HS-27A (cell line): ENCODE measurements at places on chromosomes 4 and X.

GRCh38 chr4:39335566-39335965 is 30.6 kb downstream of the RFC1 start:
- no peak for DNase-seq

GRCh38 chr4:95204267-95204844 is 344.4 kb downstream of the UNC5C start:
- no peak for DNase-seq

GRCh38 chr4:172995161-172995560 is 173.4 kb upstream of the GALNT7 start:
- DNase-seq, result no peak

GRCh38 chr4:164959896-164960295 is 17.6 kb downstream of the TRIM61 start:
- peak; percentile 87 for DNase-seq

GRCh38 chrX:153867139-153867538 is 18.8 kb downstream of the L1CAM start:
- DNase-seq, result no peak

- no peak for DNase-seq
Observed at GRCh38 chr4:153704522-153704921, 20.4 kb downstream of the TLR2 start.

- no peak for DNase-seq
Observed at GRCh38 chr4:61201961-61202637, 2.0 kb downstream of the ADGRL3 start.

- no peak for DNase-seq
Observed at GRCh38 chr4:155757745-155758265, 1.0 kb upstream of the GUCY1B1 start.

GRCh38 chr4:112923516-112923915 is 125.9 kb upstream of the ANK2 start:
- DNase-seq, result no peak

DNA sequence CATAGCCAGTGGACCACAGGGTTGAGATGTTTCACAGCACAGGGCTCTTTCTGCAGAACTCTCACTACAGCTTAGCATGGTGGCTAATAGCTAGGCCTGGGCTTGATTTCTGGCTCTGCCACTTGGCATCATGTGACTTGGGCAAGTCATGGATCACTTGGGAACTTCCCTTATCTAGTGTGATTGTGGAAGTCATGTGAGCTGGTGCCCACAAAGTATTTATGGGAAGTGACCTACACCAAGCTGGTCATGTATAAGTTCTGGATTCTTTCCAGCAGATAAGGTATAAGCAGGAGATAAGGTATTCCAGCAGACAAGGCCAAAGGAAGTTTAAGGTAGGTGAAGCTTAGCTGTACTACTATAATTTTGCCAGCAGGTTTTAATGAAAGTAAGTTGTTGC is 61.0 kb downstream of the REELD1 start:
- DNase-seq, result no peak

DNA sequence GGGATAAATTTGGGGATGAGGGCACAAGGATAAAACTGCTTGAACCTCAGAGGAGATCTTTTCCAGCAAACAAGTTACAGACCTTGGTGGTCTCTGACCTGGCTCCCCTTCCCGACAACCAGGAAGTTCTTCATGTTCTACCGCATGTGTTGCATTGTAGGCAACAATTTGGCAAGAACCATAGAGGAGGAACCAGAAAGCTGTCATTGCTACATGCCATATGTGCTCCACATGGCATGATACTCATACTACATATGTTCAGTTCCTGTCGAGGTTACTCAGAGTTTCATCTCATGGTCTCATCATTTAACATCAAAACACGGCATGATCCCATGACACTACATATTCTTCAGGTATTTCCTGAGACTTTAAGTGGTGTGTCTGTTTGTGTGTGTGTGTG is 235.9 kb downstream of the OR13H1 start:
- DNase-seq, result no peak

DNA sequence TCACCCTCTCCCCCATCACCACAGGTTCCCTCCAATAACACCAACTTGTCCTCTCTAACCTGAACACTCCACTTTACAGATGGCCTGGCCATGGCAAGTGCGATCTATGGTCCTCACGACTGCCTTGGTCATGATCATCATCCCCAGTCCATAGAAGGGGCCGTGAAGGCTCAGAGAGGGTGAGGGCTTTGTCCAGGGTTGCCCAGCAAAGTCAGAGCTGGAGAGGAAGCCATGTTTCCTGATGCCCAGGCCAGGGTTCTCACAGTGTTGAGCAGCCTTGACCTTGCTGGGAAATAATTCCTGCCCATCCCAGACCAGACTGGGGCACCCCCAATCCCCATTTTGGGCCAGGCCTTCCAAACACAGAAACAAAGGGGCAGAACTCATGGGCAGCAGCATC is 42.9 kb upstream of the MAN2B2 start:
- DNase-seq, result no peak

GRCh38 chr4:100907465-100908454 is 389.9 kb upstream of the EMCN start:
- no peak for DNase-seq

DNA sequence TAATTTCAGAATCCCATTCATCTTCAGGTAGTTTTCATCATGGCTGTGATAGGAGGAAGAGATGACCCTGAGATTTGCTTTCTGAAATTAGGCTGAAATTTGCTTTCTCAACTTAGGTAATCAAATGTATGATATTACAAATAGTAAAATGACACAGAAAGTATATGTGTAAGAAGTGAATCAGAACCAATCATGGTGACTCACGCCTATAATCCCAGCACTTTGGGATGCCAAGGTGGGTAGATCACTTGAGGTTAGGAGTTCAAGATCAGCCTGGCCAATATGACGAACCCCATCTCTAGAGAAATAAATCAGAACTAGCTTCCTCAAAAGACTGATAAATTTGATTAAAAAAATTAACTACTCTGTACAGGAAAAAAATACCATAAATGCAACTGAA is 555.4 kb downstream of the STPG2 start:
- no peak for DNase-seq

GRCh38 chrX:3938587-3938986 is 225.1 kb upstream of the PRKX start:
- DNase-seq, result no peak

DNA sequence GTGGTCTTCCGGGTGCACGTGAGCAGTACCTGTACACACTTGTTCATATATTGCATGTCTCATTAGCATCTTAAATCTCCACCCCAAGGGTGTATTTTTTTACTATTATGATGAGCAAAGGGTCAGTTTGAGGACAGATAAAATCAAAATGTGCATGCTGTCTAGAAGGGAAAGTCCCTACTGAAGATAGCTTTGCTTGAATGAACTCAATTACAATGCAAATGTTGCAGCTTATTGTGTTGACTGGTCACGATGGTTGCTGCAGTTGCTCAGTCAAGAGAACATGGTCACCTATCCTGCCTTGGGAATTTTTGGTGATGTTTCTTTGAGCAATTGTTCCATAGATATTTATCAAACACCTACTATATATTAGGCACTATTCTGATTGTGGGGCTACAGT is 103.8 kb upstream of the MID1IP1 start:
- DNase-seq, result no peak

- DNase-seq, result no peak
Observed at GRCh38 chr4:183830438-183830985, 74.6 kb upstream of the STOX2 start.

DNA sequence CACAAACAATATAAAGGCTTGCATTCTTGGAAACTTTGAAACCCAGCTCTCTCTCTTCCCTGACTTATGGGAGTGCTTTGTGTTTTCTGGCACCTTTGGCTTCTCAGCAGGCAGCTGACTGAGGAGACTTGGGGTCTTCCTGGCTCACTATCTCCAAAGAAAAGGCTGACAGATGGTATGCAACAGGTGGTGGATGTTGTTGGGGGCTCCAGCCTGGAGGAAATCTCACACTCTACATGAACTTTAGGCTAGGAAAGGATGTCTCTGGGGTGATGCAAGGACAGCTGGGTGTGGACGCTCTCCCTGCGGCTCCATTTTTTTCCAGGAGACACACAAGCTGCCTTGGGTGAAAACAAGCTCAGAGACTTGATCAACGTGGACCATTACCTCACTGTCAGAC is 67.4 kb downstream of the DNAAF6 start:
- no peak for DNase-seq

GRCh38 chr4:156553659-156554058 is 417.9 kb downstream of the PDGFC start:
- DNase-seq, result no peak

- DNase-seq, result no peak
Observed at GRCh38 chr4:181807771-181808170, 435.4 kb upstream of the TENM3 start.

DNA sequence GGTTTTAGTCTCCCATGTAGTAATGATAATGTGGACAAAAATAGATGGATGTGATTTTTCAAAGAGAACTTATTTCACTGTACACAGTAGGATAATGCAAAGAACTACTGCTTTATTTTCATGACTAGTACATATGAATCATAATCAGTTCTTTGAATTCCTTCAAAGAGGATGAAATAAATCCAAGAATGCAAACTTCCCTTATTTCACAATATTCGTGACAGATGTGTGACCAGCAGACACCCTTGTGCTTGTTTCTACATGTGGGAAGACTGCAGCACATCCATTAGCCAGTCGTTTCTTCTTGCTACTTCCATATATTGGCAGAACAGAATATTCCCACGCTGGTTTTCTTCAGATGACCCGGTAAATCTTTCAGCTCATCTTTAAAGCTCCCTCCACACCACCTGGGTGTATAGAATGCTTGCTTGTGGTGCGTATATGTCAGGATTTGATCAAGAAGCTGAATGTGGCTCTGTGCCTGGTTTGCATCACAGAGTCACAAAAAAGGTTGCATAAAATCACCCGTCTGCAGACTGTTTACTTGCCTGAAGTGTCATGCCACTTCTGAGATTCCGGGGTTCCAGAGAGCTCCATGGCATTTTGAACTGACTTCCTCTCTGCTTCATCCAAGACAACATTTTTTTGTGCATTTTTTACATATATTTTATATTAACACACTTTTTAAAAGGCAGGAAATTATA is 47.7 kb upstream of the FAT4 start:
- no peak for DNase-seq
